ENCODE measurements at places on chromosomes 5 and 9. TPM values are rescaled to one million over a fixed set of nuclear protein-coding genes. Genes with fewer than 3 reads are reported as not detected.

NMUR2 gene
- total RNA-seq, result not detected

GRCh38 chr9:94672811-94673487, 33.6 kb upstream of the FBP1 start:
- no peak for DNase-seq

DNA sequence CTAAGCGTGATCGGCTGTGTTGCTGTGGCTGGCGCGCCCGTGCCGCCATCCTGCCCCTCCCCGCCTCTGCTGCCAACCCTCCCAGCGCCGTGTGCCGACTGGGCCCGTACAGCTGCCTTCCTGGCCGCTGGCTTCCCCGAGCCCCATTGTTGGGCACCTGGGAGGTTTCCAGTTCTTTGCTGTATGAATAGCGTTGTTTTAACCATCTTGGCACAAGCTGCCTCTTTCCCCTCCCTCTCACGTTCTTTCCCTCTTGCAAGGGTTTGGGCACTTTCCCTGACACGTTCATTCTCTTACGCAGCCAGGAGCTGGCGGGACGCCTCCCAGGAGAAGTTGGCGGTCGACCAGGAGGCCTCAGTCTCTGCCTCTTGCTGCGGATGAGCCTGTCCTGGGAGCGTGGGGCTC, 43.1 kb upstream of the RXRA start:
- peak; percentile 96 for DNase-seq

DNA sequence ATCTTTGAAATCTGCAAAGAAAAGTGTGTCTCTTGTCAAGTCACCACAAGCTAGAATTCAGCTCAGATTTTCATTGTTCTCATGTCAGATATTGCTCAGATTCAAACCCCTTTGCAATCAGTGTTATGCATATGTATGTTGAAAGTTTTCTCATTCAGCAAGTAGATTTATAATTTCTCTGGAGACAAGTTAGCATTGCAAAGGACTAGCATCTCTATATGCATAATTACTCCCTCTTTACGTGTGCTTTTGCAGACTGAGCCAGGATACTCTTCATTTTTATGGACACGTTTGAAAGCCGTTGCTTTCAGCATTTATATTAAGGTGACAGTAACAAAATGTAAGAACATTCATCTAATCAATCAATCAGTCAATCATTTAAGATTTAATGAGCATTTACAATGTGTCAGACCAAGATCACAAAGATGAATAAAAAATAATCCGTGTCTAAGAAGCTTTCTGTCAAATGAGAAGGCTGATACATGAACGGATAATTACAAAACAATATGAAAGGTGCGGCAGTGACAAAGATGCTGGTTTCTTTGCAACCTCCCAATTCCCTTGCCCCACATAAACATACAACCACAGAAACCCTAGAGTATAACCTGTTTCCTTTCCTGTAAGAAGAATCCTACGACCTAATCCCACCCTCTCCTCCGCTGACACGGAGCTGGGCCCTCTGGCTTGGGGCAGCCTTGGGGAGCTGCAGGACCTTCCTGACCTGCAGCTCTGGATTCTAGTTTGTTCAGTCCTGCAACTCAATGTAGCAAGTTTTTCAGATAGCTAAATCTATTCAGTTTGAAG, 14.9 kb downstream of the CFAP95 start:
- DNase-seq, result no peak

GRCh38 chr5:55582256-55582655, 47.5 kb upstream of the PLPP1 start:
- no peak for DNase-seq

PTPDC1 gene
- total RNA-seq, result 3.6 TPM

GRCh38 chr5:113755516-113755915, 242.0 kb downstream of the YTHDC2 start:
- DNase-seq, result no peak

GRCh38 chr9:4292781-4293180, 7.1 kb downstream of the GLIS3 start:
- DNase-seq, result no peak

DNA sequence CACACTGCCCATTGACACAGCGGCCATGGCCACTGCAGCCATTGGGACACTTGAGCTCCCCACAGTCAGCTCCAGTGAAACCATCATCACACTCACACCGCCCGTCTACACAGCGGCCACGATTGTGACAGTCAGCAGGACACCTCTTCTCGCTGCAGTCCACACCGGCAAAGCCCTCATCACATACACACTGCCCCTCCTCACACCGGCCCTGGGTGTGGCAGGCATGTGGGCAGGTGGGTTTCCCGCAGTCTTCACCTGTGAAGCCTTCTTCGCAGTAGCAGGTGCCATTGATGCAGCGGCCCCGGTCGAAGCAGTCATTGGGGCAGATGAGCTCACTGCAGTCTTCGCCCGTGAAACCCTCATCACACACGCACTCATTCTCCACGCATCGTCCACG, 31.5 kb downstream of the TNC start:
- DNase-seq, result no peak

PKD2L2 gene
- total RNA-seq, result not detected
